ENCODE measurements at places on chromosomes 6 and 20.

GRCh38 chr6:51753635-51754034 lies 333.8 kb downstream of the PKHD1 start:
- no peak for DNase-seq

GRCh38 chr6:84771125-84771755 lies 6.8 kb upstream of the TBX18 start:
- DNase-seq, result no peak

DNA sequence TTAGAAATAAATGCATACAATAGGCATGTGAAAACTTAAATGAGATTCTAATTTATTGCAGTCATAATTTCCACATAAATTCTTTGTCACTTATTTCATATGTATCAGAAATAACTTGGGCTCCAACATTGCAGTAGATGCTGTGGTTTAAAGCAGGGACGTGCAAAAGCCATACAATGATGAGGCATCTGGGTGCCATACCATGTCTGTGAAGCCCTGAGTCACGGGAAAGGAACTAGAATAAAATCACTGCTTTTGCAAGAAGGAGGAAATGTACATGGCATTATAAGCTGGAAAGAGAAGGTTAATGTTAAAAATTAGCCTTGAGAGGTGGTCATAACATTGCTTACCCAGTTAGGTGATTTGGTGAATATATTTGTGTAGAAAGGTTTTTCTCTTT lies 180.4 kb downstream of the SASH1 start:
- no peak for DNase-seq

DNA sequence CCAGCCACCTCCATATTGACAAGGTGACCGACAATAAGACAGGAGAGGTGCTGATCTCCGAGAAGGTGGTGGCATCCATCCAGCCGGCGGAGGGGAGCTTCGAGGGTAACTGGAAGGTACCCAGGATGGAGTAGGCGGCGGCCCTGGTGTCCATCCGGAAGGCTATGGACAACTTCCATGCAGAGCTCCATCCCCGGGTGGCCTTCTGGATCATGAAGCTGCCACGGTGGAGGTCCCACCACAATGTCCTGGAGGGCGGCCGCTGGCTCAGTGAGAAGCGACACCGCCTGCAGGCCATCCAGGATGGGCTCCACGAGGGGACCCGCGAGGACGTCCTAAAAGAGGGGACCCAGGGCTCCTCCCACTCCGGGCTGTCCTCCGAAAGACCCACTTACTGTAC lies 17.0 kb downstream of the DEFB115 start:
- no peak for DNase-seq

- no peak for DNase-seq
Measured at GRCh38 chr6:100565439-100566104, 100.9 kb upstream of the SIM1 start.

DNA sequence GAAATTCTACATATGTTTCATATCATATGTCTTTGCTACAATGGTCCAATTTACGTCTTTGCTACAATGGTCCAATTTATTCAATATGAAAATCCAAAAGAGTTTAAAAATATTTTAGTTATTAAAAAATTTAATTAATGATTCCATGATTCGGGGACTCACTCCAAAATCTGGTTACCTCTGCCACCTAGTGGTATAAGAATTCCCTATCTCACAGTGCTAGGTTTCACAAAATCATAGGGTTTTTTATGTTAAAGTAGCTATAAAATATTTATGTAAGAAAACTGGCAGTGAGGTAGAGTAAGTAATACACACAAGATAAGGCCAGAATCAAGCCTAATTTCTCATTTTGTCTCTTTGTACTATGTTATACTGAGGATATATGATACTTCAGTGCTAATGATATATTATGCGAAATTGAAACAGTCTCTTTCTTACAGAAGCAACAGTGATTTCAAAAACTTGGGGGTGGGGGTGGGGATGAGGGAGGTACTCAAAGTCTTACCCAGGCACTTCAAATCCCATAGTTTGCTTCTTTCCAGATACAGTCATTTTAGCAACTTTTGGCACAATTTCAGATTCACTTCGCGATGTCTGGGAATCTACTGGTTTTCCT lies 52.3 kb downstream of the HBS1L start:
- no peak for DNase-seq

DNA sequence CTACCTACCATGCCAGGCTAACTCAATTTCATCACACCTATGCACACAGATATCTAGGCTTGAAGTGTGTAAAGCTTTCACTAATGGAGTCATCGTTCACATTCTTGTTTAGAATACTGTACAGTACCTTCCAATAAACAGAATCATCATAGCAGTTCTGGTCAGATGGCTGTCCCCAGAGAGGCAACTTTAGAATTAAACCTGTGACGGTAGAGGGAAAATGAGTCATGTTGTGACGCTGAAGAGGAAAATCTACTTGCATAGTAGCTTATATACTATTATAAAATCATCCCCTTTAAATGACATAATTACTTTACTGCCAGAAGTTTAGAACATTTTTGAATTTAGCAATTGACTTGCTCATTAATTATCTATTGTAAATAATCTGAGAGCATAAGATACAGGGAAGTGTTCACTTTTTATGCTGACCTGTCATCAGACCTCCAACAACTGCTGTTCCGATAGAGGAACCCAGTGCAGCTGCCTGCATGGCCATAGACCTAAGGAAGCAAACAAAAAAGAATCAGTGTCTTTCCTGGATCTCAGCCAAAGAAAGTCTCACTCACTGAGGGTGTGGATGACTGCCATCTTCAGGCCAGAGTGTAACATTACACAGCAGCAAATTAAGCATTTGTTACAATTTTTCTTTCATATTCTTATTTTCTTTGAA lies 29.8 kb downstream of the RHAG start:
- no peak for DNase-seq

DNA sequence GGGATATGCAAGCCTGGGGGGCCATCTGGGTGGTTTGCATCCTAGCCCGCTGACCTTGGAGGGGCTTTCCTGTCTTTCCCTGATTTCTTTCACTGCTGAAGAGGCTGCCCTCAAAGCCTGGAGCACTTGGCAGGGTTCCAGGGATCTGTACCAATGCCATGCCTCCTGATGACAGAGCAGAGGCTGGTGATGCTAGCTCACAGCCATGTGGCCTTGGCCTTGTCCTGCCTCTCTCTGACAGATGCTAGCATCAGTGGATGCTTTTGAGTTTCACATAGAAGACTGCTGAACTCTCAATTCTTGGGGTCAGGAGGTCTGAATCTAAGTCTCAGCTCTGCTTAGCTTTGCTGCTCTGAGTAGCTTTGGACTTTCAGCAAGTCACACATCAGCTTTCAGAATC lies 21.9 kb upstream of the RREB1 start:
- no peak for DNase-seq

GRCh38 chr6:129709769-129710449 lies at the start of gene ARHGAP18:
TSS of gene ARHGAP18 (minus strand) at chr6:129710177. CDS start at chr6:129710136, 41 bp downstream.
- peak; percentile 74 for DNase-seq

- DNase-seq, result no peak
Measured at GRCh38 chr6:143363299-143363698, 87.2 kb downstream of the ADAT2 start.

- no peak for DNase-seq
Measured at GRCh38 chr6:54632984-54633565, 213.5 kb upstream of the FAM83B start.

DNA sequence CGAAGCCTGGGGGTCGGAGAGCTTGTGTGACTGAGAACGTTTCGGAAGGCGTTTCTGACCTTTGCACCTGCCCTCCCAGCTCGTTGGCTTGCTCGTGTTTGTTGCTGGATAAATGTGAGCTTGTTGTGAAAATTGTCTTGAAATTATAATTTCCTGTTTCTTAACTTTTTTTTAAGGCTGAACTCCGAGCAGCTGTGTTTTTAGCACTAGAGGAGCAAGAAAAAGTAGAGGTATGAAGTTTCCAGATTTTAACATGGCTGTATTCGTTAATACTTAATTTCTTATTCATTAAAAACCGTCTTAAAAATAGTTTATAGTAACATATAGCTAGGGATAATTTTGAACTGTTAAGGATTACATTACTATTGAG lies 672 bp downstream of the CEP43 start:
- DNase-seq, result no peak

DNA sequence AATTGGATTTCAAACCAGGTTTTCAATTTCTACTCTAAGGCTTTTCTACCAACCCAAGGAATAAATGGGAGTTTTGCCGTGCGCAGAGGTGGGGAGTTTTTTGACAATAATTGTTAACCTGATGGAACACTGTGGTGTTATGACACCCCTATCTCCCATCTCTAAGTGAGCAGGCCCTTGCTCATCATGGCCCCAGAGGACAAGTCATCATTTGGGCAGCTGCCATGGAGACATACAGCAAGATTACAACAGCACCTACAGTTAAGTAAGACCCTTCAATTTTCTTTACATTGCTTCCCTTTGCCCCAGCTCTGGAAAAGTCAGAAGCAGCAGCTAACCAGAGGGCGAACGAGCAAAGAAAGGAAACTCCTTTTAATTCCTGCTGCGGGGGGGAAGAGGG lies 54.3 kb downstream of the ADGRF5 start:
- no peak for DNase-seq

DNA sequence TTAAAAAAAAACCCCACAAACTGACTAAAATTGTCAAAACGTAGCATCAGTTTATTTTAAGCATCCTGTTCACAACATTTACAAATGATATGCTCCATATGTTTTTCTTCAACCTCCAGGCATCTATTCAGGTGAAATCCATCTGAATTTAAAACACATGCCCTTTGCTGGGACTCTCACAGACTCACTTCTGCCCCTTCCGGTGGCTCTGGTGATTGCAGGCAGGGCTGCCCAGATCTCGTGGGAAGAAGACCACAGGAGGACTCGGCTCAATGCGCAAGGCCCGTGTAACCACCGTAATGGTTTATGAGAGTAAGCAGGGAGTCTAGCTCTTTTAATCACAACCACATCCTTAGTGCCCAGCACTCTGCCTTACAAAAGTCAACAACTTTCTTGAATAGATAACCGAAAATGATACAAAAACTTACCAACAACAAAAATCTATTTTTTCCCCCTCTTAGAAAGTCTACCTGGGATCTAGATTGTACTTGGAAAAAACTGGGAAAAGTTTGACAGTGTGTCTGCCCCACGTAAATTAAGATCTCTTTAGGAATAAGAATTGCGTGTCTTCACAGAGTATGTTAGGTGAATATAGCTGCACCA lies 139.1 kb downstream of the KIF16B start:
- DNase-seq, result no peak

DNA sequence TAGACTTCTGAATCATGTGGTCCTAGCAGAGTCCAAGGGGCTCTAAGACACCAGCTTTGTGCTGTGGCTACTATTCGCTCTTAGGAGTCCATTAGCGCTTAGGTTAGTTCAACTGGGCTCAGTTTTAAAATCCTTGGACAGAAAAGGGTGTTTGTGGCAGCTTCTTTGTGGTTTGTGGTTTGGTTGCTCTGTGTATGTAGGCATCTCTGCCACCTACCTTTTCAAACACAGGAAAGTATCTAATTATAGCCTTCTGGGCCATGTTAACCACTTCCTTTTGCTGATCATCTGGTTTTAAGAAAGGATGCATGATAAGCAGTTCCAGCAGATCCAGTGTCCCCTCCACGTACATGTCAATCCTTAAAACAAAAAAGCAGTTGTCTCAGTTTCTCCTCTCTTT lies 10.8 kb downstream of the GSTA4 start:
- no peak for DNase-seq

GRCh38 chr20:20446001-20446400 lies 78.1 kb downstream of the INSM1 start:
- no peak for DNase-seq

DNA sequence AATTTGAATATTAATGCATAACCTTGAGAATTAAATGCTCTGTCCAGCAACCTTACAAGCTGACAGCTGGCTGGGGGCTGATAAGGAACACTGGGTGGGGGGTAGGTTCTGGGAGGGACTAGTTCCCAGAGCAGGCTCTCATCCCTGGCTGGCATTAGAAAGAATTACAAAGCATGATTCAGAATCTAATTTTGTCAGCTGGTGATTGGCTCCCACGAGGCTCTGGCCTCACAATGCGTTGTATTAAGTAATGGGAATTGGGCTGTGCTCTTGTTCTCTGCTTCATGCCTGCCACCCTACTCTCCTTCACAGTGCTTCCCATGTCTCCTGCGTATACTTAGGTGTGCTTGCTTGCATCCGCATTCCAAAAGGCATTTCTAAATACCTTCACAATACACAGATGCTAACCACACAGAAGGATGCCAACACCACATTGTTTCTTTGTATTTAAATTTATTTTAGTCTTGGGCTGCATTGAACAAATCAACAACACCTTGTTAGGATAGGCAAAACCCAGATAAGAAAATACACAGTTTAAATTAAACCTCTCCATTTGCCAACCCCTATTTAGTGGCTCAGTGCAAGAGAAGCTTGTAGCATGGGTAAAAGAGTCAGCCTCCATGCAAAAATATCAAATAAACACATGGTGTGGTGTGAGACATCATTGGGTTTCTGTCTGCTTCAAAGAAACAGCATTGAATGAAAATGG lies 434.5 kb upstream of the JAG1 start:
- DNase-seq, result no peak

DNA sequence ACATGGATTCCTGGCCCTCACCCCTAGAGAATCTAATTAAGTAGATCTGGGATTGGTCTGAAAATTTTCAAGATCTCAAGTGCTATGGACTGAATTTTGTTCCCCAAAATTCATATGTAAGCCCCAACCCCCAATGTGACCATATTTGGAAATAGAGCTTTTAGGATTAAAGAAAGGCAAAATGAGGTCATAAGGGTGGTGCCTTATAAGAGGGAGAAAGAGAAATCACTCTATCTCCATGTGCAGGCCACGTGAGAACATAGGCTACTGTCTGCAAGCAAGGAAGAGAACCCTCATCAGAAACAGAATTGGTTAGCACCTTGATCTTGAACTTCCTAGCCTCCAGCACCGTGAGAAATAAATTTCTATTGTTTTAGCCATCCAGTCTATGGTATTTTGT lies 8.5 kb upstream of the DSE start:
- no peak for DNase-seq

DNA sequence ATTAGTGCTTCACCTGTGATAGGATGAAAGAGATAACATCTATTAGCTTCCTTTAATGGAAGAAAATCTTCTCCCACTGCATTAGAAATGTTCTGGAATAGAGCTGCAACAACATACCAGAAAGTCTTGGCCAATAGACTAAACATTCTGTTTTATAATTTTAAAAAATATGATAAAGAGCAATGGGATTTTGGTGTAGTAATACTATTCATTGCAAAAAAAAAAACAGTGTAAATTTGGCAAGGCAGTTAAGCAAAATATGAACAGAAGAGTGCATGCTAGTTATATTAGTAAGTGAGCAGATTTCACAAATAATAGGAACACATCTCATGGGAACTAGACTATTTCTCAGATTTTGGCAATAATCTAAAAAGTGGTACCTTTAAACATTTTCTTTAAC lies 43.3 kb downstream of the SOX4 start:
- DNase-seq, result no peak

- DNase-seq, result no peak
Measured at GRCh38 chr6:46022106-46022948, 6.7 kb upstream of the CLIC5 start.

- no peak for DNase-seq
Measured at GRCh38 chr6:113875470-113875869, 18.3 kb downstream of the MARCKS start.

Measured in dorsolateral prefrontal cortex (tissue), 122 donors.